ENCODE measurements at places on chromosomes 12 and 14.

DNA sequence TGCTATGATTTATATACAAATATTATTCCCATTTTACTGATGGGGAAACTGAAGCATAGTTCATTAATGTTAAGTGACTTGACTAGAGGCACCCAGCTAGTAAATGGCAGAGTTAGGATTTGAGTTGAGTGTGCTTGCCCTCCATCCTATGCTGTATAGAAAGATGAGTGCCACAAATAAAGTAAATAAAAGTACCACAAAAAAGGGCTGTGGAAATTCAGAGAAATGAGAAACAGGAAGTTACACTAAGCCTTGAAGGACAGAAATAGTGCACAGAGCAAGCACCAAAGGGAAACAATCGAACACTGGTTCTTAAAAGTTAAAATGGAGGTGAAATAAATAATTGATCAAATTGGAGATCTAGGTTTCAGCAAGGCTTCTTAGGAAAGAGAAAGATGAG lies 9.2 kb upstream of the ABCD2 start:
- ATAC-seq: no peak

DNA sequence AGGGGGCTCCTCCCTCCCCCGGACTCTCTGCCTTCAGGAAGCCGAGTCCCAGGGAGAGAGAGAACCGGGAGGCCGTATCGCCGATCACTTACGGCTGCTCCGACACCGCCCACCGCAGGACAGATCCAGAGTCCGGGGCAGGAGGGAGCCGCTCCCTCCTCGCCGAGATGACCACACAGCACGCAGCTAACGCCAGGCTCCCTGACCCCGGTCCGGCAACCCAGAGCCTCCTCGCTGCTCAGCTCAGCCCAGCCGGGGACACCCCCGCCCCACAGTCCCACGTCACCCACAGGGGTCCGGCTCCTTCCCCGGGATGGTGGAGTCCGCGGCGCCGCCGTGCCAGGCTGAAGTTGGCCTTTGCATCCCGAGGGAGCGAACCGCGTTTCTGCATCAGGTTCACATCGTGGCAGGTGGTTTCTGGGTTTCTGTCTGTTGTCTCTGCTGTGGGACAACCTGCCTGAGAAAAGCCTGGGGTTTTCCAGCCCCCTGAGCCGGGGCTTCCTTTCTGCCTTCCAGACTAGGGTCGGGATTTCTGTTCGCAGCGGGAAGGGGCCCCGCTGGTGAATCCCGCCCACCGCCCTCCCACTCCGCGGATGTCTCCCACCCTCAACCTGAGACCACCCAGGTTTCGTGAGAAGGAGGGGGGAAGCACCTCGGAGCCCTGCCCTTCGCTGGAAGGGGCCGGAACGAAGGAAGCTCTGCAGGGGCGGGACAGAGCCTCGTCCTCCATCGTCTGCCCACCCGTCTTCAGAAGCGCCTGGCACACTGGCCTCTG lies 61.2 kb downstream of the NOC4L start:
- ATAC-seq: no peak

- no peak for ATAC-seq
Measured at GRCh38 chr14:49999826-50000379, 107.0 kb downstream of the ARF6 start.

- no peak for ATAC-seq
Measured at GRCh38 chr12:27982951-27983350, 10.4 kb upstream of the PTHLH start.

DNA sequence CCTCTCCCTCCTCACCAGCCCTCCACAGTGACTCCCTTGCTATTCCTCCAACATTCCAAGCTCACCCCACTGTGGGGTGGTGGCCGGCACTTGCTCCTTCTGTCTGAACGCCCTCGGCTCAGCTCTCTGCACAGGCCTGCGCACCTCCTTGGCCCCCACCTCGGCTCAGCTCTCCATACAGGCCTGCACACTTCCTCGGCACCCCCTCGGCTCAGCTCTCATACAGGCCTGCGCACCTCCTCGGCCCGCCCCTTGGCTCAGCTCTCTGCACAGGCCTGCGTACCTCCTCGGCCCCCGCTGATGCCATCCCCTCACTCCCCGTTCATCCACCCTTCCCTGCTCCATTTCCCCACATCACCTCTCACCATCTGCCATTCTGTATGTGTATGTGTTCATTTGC lies 332.7 kb upstream of the FKBP4 start:
- peak; percentile 31 for ATAC-seq

GRCh38 chr14:73740618-73741326 lies 26.6 kb upstream of the PNMA1 start:
- peak; percentile 80 for ATAC-seq

DNA sequence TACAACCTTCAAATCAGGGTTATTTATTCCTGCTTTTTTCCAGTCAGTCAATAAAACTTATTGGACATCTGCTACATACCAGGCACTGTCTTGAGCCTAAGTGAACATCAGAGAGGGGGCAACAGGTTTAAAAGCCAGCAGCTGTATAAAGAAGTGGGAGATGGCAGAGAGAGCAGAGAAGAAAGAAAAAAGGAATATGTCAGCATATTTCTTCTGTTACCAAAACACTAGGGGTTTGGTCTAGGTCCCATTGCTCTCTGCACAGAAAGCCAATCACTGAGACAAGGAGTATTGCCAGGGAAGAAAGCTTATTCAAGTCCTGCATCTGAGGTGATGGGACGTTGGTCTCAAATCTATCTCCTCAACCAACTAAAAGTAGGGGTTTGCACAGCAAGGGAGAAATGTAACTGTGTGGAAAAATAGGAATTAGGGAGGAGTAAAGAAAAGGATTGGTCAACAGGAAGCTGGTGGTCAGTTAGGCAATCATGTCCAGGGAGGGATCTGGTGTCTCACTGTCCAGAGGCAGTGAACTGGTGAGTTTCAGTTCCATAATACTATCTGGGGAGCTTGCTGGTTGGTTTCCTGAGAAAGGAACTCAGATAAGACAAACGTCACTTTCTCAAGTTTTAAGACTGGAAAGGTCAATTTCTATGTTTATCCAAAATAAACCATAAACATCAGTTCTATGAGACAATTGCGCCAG lies 107.5 kb downstream of the PHLDA1 start:
- no peak for ATAC-seq

GRCh38 chr12:51788876-51789275 lies 59.6 kb downstream of the FIGNL2 start:
- ATAC-seq: no peak

DNA sequence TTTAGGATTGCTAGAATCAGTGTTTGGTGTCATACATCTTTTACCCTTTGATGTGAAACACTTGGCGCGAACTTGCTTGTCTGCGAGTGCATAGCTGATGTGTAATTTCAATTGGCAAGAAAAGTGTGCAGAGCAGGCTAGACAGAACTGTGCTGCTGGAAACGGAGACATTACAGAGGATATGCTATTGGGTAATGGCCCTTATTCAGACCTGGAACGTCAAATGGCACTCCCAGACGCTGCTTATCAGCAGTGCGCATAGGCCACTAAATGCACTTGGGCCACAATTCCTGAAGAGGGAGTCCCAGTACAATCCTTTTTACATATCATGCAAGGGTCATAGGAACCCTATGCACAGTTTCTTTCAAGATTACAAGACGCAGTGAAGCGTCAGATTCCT lies 15.7 kb upstream of the SLC10A1 start:
- peak; percentile 62 for ATAC-seq

DNA sequence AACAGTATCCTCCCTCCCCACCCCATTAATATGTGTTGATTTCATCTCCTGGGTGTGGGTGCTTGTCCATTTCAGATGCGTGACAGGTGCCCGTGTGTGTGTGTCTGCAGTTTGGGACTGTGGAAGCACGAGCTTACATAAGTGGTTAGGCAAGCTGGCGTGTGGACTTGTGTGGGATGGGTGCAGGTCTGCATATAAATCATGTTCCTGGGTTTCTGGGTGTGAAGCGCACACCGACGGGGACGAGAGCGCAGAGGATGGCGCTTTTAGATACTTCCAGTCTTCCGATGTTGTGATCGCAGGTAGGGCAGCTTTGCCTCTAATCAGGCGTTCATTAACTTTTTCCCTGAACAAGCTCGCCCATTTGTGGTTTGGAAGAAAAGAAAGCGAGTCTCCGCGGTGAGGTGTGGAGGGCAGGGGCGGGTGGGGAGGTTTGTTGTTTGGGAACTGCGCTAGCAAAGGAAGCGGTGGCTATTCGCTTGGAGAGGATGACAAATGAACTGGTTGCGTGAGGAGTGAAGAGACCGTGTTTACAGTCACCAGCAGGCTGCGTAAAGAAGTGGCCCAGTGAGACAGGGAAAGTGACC lies 865 bp downstream of the RGS6 start:
- no peak for ATAC-seq

GRCh38 chr12:89194683-89195082 lies 157.6 kb downstream of the DUSP6 start:
- no peak for ATAC-seq

- no peak for ATAC-seq
Measured at GRCh38 chr14:60188115-60188514, 22.9 kb upstream of the DHRS7 start.

GRCh38 chr12:78881685-78882084 lies 17.1 kb downstream of the SYT1 start:
- no peak for ATAC-seq

- no peak for ATAC-seq
Measured at GRCh38 chr12:124765581-124766489, 97.8 kb downstream of the SCARB1 start.

DNA sequence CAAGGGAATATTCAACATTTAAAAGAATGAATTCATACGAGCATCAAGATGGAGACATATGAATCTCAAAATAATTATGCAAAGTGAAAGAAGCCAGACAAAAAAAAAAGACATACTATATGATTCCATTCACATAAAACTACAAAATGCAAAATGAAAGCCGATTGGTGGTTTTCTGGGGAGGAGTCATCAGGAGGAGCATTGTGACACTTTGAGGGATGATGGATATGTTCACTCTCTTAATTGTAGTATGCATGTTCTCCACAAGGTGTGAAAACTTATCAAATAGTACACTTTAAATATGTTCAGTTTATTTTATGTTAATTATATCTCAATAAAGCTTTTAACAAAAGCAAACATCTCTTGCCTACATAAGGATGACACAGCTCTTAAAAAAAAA lies 13.5 kb downstream of the OLR1 start:
- no peak for ATAC-seq

GRCh38 chr14:22178333-22178839 lies 410.6 kb downstream of the DAD1 start:
- ATAC-seq: no peak

DNA sequence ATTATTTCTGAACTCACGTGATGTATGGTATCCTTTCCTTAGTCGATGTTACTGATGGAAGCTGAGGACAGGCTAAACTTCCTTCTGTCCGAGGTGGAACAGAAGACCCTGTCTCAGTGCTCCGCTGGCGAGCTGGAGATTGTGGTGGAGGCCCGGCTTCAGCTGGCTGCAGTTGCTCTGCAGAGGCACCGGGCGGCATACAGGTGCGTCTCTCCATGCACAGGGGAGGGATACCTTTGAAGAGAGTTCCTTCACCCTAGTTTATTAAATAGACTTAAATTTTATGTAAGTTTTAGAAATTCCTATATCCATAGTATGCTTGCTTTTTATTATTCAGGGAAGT lies 186.7 kb upstream of the NEDD1 start:
- ATAC-seq: peak; percentile 37

GRCh38 chr12:26318661-26319068 lies 123.3 kb downstream of the SSPN start:
- peak; percentile 70 for ATAC-seq

DNA sequence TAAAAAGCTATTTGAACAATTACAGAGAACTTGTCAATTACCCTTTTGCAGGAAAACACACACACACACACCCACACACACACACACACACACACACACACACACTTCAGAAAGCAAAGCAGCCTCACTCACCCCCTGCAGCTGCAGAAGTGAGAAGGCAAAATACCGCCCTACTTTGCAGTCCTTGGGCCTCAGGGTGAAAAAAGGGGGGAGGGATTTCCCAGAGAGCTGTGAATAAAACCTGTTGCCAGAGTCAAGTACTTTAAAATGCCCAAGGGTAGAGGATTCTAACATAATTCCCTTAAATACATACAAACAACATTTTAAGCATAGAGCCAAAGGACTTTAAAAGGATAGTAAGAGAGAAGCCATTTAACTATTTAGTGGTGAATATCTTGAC lies 285.9 kb downstream of the MDGA2 start:
- ATAC-seq: no peak

- ATAC-seq: no peak
Measured at GRCh38 chr12:76587428-76588178, 28.0 kb upstream of the OSBPL8 start.

GRCh38 chr12:106632797-106633450 lies 50.1 kb downstream of the RFX4 start:
- ATAC-seq: no peak

Data from esophagus mucosa (tissue), 1 donor.